ENCODE measurements at places on chromosomes 2 and 18.

- no peak for DNase-seq
These were observed 544.4 kb upstream of the DSEL start for GRCh38 chr18:68060871-68061270.

- DNase-seq, result no peak
These were observed 114.5 kb downstream of the PRPF40A start for GRCh38 chr2:152602750-152603149.

GRCh38 chr2:158179660-158180059 is 78.0 kb downstream of the UPP2 start:
- no peak for DNase-seq

DNA sequence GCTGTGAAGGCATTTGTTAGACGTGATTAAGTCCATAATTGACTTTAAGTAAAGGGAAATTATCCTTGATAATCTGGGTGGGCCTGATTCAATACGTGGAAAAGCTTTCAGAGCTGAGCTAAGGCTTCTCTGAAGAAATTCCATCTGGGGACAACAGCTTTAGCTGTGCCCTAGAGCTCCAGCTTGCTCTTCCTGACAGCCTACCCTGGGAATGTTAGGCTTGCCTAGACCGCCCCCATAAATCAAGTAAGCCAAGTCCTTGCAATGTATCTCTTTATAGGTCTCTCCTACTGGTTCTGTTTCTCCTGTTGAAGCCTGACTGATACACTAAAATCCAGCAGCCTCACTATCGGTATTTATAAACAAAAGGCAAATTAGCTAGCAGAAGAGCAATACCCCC is 160.0 kb downstream of the STK39 start:
- no peak for DNase-seq

GRCh38 chr2:46284260-46284659 is 12.9 kb upstream of the EPAS1 start:
- no peak for DNase-seq

DNA sequence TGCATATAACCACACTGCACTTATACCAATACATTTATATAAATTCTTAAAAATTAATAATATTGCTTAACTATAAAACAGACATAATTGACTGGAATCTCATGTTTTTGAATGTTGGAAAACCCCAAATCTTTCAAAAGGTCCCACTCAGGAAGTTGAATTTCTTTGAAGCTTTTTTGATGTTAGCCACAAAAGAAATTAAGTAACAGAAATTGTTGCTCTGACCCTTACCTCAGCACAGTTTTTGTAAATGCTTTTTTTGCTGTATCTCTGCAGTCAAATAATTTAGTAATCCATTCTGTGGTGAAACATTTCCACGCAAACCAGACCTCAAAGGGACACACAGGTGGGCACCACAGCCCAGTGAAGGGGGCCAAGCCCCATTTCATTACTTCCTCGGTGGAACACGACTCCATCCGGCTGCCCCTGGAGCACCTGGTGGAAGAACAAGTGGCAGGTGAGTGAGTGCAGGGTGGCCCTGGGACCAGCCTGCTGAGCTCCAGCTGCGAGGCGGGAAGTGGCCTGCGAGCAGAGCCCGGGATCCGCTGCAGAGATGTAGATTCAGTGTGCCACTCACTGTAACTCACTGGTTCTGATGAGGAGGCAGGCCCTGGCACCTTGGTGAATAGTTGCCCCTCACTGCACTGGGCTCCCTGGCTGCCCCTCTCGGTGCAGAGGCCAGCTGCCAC is 8.4 kb downstream of the SCLY start:
- no peak for DNase-seq

DNA sequence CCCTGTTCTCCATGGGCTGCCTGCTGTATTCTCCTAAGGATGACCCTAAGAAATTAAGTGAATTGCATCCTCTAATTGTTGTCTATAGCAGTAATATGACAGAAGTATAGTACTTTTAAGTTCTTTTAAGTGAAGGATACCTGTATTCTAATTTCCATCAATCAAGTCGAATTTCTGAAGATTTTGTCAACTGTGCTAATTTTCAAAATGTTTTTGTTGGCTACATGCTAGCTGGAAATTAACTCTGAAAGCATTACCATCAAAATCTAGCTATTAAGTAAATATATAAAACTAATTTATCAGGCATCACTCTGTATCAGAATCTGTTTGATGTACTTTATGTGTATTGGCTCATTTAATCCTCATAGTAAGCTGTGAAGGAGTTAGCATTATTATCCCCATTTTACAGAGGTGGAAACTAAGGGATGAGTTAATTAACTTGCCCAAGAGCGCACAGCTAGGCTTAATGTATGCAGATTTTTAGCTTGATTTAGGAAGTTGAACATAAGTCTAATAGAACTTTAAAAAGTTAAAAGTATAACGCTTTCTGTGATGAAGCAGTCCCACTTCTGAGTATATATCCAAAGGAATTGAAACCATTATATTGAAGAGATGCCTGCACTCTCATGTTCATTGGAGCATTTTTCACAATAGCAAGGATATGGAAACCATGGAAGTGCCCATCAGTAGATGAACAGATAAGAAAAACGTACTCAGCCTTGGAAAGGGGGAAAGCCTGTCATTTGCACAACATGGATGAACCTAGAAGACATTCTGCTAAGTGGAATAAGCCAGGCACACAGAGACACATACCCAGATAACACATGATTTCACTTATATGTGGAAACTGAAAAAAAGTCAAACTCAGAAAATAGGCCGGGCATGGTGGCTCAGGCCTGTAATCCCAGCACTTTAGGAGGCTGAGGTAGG is 32.0 kb downstream of the EML4 start:
- DNase-seq, result no peak

- no peak for DNase-seq
These were observed 13.7 kb downstream of the NCL start for GRCh38 chr2:231450548-231450989.

DNA sequence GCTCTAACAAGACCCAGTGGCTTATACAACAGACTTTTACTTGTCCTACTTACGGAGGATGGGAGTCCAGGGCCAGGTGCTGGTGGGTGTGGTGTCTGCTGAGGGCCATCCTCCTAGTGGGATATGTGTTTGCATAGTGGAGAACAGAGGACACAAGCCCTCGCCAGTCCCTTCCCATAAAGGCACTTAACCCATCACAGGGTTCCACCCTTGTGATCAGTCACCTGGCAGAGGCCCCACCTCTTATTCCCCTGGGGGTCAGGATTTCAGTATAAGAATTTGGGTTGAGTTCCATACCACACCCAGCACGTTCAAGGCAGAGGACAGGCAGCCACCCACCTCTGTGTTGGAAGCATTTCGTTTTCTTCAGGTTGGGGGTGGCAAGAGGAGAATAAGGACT is 259.0 kb downstream of the AGAP1 start:
- no peak for DNase-seq

Data from cerebellar nuclear complex (tissue), 1 donor.